ENCODE measurements at places on chromosomes 12 and 14.

GRCh38 chr14:24194186-24194872 is 912 bp downstream of the TM9SF1 start:
- DNase-seq, result no peak

DNA sequence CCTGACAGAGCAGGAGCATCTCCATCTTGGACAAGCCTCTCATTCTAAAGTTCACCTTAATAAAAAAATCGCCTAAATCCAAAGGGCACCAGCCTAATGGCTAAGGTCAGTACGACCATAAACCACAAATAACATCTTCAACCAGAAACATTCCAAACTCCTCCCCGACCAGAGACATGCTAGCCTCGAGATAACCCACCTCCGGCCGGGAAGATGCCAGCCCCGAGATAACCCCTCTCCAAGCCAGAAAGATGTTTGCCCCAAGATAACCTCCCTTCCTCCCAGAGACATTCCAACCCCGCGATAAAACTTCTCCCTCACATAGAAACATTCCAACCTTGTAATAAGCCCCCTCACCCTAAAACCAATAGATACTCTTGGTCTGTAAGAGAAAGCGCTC is 86.8 kb upstream of the PKP2 start:
- DNase-seq, result no peak

DNA sequence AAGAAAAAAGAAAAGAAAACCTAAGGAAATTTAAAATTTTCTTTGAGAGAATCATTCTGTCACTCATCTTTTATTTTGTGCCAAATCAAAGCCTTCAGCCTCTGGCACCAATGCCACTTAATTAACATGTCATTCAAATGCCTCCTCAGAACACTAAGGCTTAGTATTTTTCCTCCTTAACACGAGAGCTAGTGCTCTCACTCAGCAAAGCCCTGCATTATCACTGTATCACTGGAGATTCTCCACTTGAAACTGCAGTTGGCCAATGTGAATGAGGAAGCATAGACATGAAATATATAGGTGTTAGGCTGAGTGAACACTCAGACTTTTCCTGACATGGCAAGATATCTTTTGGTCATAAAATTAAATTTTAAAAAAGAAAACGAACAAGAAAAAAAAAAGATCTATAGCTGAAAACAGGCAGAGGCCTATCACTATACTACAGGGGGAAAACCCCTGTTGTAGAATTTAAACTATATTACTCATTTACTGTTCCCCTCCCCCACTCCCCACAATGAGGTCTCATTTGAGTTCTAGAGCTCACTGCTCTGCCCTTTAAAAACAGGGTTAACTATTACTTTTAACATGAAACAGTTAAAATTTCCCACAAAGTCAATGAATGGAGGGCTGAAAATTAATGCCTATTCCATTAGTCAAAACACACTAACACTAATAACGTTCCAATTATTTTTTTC is 5.1 kb downstream of the MBIP start:
- DNase-seq, result no peak

- DNase-seq, result no peak
These were observed 14.4 kb upstream of the POLR3B start for GRCh38 chr12:106343214-106343528.

DNA sequence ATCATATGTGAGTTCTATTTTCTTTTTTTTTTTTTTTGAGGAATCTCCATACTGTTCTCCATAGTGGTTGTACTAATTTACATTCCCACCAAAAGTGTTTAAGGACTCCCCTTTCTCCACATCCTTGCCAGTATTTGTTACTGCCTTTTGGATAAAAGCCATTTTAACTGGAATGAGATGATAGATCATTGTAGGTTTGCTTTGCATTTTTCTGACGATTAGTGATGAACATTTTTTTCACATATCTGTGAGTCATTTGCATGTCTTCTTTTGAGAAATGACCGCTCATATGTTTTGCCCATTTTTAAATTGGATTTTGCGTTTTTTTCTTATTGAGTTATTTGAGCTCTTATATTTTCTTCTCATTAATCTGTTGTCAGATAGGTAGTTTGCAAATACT is 394.8 kb downstream of the LRFN5 start:
- DNase-seq, result no peak

GRCh38 chr14:25904446-25904845 is 693.4 kb downstream of the NOVA1 start:
- no peak for DNase-seq
